ENCODE measurements at places on chromosomes 16 and 17.

- DNase-seq: no peak
Measured at GRCh38 chr17:34163123-34163522, 92.0 kb upstream of the CCL2 start.

DNA sequence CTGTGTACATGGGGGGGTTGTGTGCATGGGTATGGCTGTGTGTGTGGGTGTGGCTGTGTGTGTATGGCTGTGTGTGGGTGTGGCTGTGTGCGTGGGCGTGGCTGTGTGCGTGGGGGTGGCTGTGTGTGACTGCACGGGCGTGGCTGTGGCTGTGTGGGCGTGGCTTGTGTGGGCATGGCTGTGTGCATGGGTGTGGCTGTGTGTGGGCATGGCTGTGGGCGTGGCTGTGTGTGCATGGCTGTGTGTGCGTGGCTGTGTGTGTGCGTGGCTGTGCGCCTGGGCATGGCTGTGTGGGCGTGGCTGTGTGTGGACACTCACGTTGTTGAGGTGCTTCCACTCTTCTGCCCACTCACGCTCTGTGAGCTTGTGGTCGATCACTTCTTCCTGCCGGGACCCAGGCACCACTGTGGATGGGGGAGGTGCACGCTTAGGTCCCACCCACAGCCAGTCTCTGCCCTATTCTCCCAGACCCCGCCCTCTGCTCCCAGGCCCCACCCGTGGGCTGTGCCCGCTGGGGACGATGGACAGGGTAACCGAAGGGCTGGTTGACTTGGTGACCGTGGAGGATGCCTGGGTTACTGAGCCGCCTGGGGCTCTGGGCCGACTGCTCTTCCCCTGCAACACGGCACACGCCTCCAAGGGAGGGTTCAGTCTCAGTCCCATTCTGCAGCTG, 16.0 kb upstream of the PABPN1L start:
- no peak for DNase-seq

DNA sequence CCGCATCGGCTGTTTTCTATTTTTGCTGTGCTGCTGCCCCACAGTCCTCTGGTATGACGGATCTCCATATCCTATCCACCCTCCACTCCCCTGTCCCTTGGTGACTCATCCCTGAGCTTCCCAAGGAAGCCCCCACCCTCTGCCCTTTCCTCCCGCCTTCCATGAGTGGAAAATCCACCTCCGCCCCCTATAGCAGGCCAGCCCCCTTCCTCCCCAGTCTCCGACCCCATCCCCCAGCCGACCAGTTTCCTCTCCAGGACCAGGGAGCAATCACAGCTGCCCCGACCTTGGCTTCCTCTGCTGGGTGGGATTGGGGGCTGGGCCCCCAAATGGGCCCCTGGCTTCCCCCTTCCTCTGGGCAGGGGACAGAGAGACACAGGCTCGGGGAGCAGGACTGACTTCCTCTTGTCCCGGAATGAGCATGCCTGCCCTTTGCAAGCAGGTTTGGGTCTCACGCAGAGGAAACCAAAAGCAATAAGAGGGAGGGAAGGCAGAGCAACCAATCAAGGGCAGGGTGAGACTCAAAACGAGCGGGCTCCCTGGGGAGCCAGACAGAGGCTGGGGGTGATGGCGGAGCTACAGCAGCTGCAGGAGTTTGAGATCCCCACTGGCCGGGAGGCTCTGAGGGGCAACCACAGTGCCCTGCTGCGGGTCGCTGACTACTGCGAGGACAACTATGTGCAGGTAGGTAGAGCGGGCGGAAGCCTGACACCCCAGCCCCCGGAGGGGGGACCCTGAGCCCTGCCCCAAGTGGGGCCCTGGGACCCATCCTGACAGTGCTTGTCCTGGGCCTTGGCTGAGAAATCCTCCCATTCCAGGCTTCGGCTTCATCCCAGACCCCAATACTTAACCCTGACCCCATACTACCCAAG, at the start of the genes ABI3 and GNGT2:
ABI3 (plus strand) TSS at position 550 of the 872 bp plus-strand sequence; CDS start at position 568, 18 bp downstream.
GNGT2 (minus strand) TSS at position 417 of the 872 bp plus-strand sequence. CDS start 3,152 bp downstream, outside the sequence.
- peak; percentile 41 for DNase-seq

- DNase-seq: no peak
Measured at GRCh38 chr17:43427362-43428043, 28.7 kb downstream of the ARL4D start.

DNA sequence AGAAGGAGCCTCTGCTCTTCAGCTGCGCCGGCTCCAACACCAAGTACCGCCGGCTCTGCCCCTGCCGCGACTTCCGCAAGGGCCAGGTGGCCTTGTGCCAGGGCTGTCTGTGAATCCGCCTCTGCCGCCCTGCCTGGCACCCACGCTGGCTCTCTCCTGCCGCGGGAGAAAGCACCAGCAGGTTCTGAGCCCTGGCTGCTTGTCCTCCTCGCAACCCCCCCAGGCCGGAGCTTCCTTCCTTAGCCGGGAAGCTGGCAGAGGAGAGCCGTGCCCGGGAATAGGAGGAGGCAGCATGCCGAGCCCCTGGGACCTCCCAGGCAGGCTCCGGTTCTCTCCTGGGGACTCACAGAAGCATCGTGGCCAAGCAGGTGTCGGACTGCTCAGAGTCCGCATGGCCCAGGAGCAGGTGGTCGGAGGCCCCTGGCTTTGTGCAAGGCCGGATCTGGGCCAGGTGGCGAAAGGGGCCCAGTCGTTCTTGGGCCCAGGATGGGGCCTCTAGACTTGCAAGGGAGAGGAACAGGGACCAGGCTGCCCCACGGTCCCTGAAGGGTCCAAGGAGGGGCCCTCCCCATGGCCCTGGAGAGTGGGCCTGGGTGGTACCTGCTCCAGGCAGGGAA, 80.6 kb downstream of the MGAT5B start:
- DNase-seq: no peak

DNA sequence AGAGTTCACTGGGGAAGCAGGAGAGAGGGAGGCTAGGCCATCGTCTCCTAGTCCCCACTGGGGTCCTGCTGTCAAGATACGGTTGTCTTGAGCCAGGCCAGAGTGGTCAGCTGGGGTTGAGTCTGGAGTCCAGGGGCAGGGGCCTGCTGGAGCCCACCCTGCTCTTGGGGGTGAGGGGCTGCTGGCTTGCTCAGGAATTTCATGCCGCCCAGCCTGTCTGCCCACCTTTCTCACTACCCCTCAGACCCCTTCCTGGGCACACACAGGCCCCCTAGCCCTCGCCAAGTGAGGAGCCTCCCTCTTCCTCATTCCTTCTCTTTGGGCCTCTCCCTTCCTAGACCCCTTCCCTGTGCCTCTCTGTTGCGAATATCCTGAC, 1.3 kb downstream of the TRAF7 start:
- no peak for DNase-seq

DNA sequence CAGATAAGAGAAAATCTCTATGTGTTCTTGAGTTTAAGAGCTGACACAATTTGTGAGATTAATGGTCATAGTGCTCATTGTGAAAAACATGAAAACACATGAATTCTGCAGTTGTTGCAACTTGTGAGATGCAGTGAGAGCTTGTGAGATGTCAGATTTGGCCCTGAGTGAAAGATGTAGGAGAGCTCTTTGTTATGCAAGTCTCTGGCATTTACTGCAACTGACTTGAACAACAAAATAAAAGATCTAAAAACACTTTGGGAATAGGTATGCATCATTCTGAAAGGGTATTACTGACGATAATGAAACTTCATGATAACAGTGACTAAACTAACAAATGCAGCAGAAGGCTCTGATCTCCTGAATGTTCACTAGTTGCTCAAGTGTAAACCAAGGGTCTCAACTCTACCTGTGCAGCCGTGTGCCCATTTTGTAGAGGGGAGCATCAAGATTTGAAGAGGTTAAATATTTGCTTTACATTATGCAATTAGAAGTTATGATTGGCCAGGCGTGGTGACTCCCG, 50.8 kb upstream of the SMIM36 start:
- no peak for DNase-seq
